A375 (cell line): ENCODE measurements at places on chromosomes 2 and 18. TPM values are rescaled to one million over a fixed set of nuclear protein-coding genes. Genes with fewer than 3 reads are reported as not detected.

SPP2 gene
- total RNA-seq = not detected in 2 replicates

DAW1 gene
- total RNA-seq = 0.11 TPM in 1 of 2 replicates, not detected in the other

DYNAP gene
- not detected in 2 replicates for total RNA-seq

DIPK1C gene
- total RNA-seq = 0.26 TPM in 1 of 2 replicates, not detected in the other

TEX44 gene
- total RNA-seq = not detected in 2 replicates

UCN gene
- total RNA-seq = 6.6 and 9.2 TPM in 2 replicates

HRH4 gene
- total RNA-seq = 0.08 TPM in 1 of 2 replicates, not detected in the other

C2orf76 gene
- 1.7 and 7.7 TPM in 2 replicates for total RNA-seq

AGAP1 gene
- total RNA-seq = 10.6 and 12.6 TPM in 2 replicates

SERPINB12 gene
- not detected in 2 replicates for total RNA-seq

REG1B gene
- total RNA-seq = not detected in 2 replicates

SERPINB10 gene
- not detected in 2 replicates for total RNA-seq

POTEF gene
- 15.5 and 16.4 TPM in 2 replicates for total RNA-seq

ITPRIPL1 gene
- total RNA-seq = 10.1 and 11.2 TPM in 2 replicates
